ENCODE measurements at places on chromosomes 2 and 18. TPM values are rescaled to one million over a fixed set of nuclear protein-coding genes. Genes with fewer than 3 reads are reported as not detected.

DNA sequence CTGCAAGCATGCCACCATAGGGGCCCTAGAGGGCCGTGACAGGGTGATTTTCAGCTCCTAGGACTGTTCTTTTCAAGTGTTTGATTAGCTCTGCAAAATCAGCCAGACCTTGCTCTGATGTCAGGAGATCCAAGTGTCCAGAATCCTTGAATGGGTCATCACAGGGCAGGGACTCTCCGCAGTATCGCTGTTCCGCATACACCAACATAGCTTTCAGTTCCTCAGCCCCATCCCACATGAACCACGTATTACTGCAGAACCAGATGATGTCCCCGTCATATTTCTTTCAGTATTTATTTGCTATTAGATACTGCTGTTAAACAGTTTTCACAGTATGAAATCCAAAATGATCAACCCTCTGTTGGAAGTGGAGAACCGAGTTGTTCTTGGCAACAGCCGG is 46.6 kb upstream of the RFX8 start:
- DNase-seq: no peak

- no peak for DNase-seq
Observed at GRCh38 chr2:232146294-232146693, 184.8 kb downstream of the DIS3L2 start.

GRCh38 chr2:219632760-219633105 is 5.3 kb downstream of the SLC4A3 start:
- no peak for DNase-seq

- DNase-seq: no peak
Observed at GRCh38 chr18:25289001-25289631, 62.9 kb downstream of the ZNF521 start.

- no peak for DNase-seq
Observed at GRCh38 chr2:100877555-100877954, 57.6 kb downstream of the NPAS2 start.

- no peak for DNase-seq
Observed at GRCh38 chr18:59478591-59478990, 119.5 kb upstream of the LMAN1 start.

Gene QPCT
- total RNA-seq: 5.4 TPM

Gene TTR
- not detected for total RNA-seq

All from gastrocnemius medialis (tissue), 4 donors.